ENCODE measurements at places on chromosomes 3 and 15.

DNA sequence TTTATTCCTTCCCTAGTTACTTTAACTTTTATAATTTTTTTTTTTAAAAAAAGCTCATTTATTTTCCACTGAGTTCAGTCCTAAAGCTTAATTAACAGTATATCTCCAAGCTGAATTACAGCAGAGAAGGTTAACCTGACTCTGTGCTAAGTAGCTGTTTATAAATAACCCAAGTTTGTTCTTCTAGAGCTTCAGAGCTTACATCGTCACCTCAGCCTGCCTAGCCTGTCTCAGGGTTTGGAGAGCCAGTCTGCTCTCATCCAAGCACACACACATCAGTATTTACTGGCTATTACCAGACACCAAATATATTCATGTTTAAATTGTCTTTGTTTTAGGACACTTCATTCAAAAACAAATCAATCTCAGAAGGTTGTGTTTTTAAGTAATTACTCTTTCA, 154.9 kb downstream of the CDIN1 start:
- no peak overlapping the region for H3K27ac ChIP-seq
- no peaks in the 10 kb centered on the region for H3K27me3 ChIP-seq
- H3K36me3 ChIP-seq: peaks cover 2% of the 10 kb centered on the region
- DNase-seq: no peak
- no peak overlapping the region for H3K4me3 ChIP-seq
- H3K4me1 ChIP-seq: peaks cover 3% of the 10 kb centered on the region

DNA sequence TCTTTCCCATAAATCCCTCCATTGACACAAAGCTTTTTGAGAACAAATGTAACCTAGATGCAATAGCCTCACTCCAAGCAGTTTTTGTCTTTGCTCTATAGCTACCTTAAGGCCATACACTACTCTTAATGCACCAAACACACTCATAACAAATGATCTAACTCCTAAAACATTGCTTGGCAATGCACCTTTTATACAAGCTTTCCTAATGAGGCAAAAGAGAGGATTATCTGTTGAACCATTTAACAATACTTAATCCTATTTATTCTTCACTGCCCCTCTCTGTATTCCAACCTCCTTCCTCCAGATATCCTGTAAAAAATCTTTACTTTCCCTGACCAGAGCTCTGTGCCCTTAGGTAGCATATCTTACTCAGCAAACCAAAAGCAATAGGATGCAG, 558.1 kb upstream of the MDFIC2 start:
- no peaks in the 10 kb centered on the region for H3K4me1 ChIP-seq
- no peaks in the 10 kb centered on the region for H3K36me3 ChIP-seq
- H3K27ac ChIP-seq: no peak overlapping the region
- H3K4me3 ChIP-seq: no peak overlapping the region
- peaks cover 10% of the 10 kb centered on the region for H3K27me3 ChIP-seq

- DNase-seq: peak; percentile 46
- H3K4me1 ChIP-seq: peaks cover 48% of the 10 kb centered on the region
- H3K4me3 ChIP-seq: no peak overlapping the region
- H3K27me3 ChIP-seq: no peaks in the 10 kb centered on the region
These were observed 13.3 kb downstream of the MYD88 start for GRCh38 chr3:38151667-38152265.

DNA sequence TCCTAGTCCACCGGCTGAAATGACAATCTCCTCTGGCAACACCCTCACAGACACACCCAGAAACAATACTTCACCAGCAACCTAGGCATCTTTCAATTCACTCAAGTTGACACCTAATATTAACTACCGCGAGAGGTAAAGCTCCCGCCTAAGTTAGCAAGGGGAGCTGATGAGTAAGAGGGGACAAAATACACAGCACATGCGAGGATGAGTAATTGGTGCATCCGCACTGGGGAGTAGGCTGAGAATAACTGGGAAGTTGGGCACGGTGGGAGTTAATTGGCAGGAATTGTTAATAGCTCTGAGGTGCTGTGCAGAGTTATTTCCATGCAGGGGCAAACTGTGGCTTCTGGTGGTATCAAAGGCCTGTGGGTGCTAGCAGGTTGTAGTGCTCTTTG, 14.5 kb upstream of the PLD1 start:
- no peak overlapping the region for H3K4me3 ChIP-seq
- H3K27ac ChIP-seq: no peak overlapping the region
- DNase-seq: no peak
- H3K4me1 ChIP-seq: peaks cover 17% of the 10 kb centered on the region

DNA sequence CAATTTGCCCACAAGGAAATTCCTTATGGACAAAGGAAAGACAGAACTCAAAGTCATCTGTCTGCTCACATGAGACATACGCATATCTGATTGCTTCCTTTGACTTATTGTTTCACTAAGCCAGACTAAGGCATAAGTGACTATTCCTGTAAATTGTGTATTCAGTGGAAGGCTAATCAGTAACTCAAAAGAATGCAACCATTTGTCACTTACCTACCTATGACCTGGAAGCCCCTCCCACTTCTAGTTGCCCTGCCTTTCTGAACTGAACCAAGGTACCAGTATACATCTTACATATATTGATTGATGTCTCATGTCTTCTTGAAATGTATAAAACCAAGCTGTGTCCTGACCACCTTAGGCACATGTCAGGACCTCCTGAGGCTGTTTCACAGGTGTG, 53.5 kb upstream of the PROK2 start:
- no peak for DNase-seq
- no peaks in the 10 kb centered on the region for H3K4me1 ChIP-seq
- H3K27me3 ChIP-seq: peaks cover 13% of the 10 kb centered on the region
- no peak overlapping the region for H3K27ac ChIP-seq

GRCh38 chr3:150925751-150926201, 20.5 kb upstream of the MINDY4B start:
- H3K27ac ChIP-seq: no peak overlapping the region
- peak overlapping the region; percentile 56 for H3K4me3 ChIP-seq
- H3K27me3 ChIP-seq: peaks cover 30% of the 10 kb centered on the region
- H3K36me3 ChIP-seq: no peaks in the 10 kb centered on the region
- DNase-seq: peak; percentile 63

DNA sequence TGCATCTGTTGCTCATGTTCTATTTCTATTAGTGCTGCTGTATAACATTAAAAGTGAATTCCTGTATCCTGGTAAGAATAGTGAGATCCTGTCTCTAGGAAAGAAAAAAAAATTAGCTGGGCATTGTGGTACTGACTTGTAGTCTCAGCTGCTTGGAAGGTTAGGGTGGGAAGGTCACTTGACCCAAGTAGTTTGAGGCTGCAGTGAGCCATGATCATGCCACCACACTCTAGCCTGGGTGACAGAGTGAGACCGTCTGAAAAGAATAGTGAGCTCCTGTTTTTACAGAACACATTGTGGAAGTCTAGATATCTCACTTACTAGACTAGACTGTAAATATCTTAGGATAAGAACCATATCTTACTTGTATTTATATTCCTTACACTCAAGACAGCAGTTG, 4.6 kb downstream of the ATP11B start:
- DNase-seq: no peak
- H3K27me3 ChIP-seq: no peaks in the 10 kb centered on the region
- peaks cover 34% of the 10 kb centered on the region for H3K4me1 ChIP-seq
- no peak overlapping the region for H3K27ac ChIP-seq
- H3K36me3 ChIP-seq: peaks cover 26% of the 10 kb centered on the region

GRCh38 chr3:83193526-83193925, 1432.1 kb upstream of the GBE1 start:
- H3K4me1 ChIP-seq: no peaks in the 10 kb centered on the region
- H3K4me3 ChIP-seq: no peak overlapping the region
- H3K27me3 ChIP-seq: no peaks in the 10 kb centered on the region
- no peak overlapping the region for H3K27ac ChIP-seq
- H3K36me3 ChIP-seq: no peaks in the 10 kb centered on the region

GRCh38 chr3:23219552-23219951, 16.4 kb downstream of the UBE2E2 start:
- H3K27ac ChIP-seq: no peak overlapping the region
- H3K27me3 ChIP-seq: no peaks in the 10 kb centered on the region
- no peaks in the 10 kb centered on the region for H3K36me3 ChIP-seq
- no peak overlapping the region for H3K4me3 ChIP-seq
- no peaks in the 10 kb centered on the region for H3K4me1 ChIP-seq

DNA sequence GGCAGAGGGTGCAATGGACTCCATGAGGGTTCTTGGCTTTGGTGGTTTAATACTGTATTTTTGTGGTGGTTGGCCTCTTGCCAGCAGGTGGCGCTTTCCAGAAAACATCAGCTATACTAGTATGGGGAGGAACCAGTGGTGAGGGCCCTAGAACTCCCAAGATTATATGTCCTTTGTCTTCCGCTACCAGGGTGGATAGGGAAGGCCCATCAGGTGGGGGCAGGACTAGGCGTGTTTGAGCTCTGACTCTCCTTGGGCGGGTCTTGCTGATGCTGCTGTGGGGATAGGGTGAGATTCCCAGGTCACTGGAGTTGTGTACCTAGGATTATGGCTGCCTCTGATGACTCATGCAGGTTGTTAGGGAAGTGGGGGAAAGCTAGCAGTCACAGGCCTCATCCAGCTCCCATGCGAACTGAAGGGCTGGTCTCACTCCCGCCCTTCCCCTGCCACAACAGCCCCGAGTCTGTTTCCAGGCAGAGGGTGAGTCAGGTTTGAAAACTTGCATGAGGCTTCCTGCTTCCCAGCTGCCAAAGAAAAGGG, 357.7 kb downstream of the OTOL1 start:
- no peaks in the 10 kb centered on the region for H3K36me3 ChIP-seq
- no peak overlapping the region for H3K4me3 ChIP-seq
- DNase-seq: no peak

DNA sequence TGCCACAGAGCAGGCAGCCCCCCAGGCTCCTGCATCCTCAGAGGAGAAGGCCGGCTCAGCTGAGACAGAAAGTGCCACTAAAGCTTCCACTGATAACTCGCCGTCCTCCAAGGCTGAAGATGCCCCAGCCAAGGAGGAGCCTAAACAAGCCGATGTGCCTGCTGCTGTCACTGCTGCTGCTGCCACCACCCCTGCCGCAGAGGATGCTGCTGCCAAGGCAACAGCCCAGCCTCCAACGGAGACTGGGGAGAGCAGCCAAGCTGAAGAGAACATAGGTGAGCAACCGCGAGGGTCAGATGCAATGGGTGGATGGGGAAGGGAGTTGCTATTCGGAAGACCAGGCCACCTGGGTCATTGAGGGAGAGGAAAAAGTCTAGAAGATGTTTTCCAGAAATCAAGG, 53.0 kb downstream of the GAP43 start:
- H3K4me3 ChIP-seq: no peak overlapping the region
- H3K27me3 ChIP-seq: peaks cover 36% of the 10 kb centered on the region
- H3K4me1 ChIP-seq: no peaks in the 10 kb centered on the region
- H3K36me3 ChIP-seq: no peaks in the 10 kb centered on the region

GRCh38 chr3:36911990-36912804, 32.7 kb downstream of the TRANK1 start:
- peak; percentile 67 for DNase-seq
- peaks cover 42% of the 10 kb centered on the region for H3K4me1 ChIP-seq
- H3K36me3 ChIP-seq: peaks cover 5% of the 10 kb centered on the region
- peak overlapping the region; percentile 74 for H3K4me3 ChIP-seq
- peak overlapping the region; percentile 95 for H3K27ac ChIP-seq

DNA sequence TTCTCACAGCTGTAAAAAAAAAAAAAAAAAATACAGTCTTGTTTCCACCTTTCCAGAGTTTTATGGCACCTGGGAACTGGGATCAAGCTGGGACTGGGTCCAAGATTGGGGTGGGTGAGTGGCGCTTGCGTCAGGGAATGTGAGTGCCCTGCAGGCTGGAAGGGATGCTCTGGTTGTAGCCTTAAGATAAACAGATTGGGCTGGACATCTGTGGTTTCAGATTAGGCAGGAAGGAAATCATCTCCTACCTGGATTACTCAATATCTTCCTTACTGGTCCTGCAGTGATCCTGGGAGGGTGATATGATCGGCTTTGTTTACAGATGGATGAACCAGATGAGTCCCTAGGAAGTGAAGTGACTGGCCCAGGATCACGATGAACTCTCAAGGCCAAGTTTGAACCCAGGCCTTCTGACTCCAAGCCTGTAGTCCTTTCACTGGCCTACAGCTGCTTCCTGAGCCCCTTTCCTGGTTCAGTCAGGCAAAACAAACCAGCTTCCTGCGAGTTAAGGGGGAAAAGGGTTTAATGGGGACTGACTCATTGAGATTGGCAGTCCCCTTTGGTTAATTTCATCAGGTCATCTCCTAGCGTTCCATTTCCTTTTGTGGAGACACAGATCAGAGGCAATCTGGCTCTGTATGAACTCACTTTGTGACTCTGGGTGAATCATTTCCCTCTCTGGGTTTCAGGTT, 179.8 kb downstream of the THSD4 start:
- peaks cover 8% of the 10 kb centered on the region for H3K27me3 ChIP-seq
- H3K27ac ChIP-seq: no peak overlapping the region
- DNase-seq: no peak
- H3K36me3 ChIP-seq: no peaks in the 10 kb centered on the region
- no peak overlapping the region for H3K4me3 ChIP-seq

DNA sequence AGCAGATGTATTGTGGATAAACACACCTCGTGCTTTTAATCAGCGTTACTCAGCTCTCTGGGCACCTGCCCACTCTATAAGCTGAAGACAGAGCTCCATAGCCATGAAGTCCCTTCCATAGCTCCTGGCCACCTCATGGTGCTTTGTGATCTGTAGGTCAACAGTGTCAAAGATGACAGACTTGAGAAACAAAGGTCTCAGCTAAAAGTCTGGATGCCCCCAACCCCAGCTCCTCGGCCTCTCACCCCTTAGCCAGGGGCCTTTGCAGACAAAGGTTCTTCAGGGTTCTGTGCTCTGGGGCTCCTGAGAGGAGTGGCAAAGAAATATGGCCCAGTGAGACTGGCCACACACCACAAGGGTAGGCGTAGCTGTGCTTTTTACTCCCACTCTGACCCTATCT, 168.6 kb downstream of the KLF13 start:
- peaks cover 14% of the 10 kb centered on the region for H3K4me1 ChIP-seq
- H3K36me3 ChIP-seq: peaks cover 16% of the 10 kb centered on the region
- H3K27me3 ChIP-seq: no peaks in the 10 kb centered on the region
- peak; percentile 27 for DNase-seq
- H3K4me3 ChIP-seq: no peak overlapping the region

GRCh38 chr3:134311265-134311664, 60.6 kb upstream of the RYK start:
- no peak overlapping the region for H3K27ac ChIP-seq
- H3K36me3 ChIP-seq: no peaks in the 10 kb centered on the region
- peaks cover 3% of the 10 kb centered on the region for H3K4me1 ChIP-seq

DNA sequence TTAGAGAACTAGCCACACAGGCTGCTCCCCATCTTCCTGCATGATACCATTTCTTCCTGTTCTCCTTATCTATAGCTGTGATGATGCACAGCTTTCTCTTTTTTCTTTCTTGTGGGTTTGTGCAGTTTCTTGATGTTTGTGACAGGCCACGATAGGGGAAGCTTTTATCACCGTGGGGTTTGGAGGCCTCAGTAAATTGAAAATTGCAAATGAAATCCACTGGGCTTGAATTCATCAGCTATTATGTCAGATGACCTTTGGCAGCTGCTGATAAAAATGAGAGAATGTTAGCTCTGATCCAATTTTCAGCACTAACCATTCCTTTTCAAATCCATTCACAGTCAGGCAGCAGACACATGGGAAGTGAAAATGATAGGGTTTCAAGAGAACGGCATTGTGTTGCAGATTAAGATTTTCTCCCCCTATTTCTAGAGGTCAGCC, 176.9 kb upstream of the SOX2 start:
- no peak overlapping the region for H3K4me3 ChIP-seq
- no peak for DNase-seq
- H3K27ac ChIP-seq: no peak overlapping the region
- no peaks in the 10 kb centered on the region for H3K27me3 ChIP-seq

All from activated CD8-positive, alpha-beta memory T cell treated with anti-CD3 and anti-CD28 coated beads, Interleukin-2, amount 10 ng/mL, durations not matched to agents 7 days and 5 days (primary cell).